ENCODE measurements at places on chromosomes 12 and 14.

GRCh38 chr14:45553981-45554380 is 301.0 kb upstream of the MIS18BP1 start:
- no peak for DNase-seq

- DNase-seq: no peak
These were observed 56.2 kb downstream of the CRADD start for GRCh38 chr12:93733358-93733757.

- no peak for DNase-seq
These were observed 13.8 kb upstream of the TMPRSS12 start for GRCh38 chr12:50828886-50829285.

DNA sequence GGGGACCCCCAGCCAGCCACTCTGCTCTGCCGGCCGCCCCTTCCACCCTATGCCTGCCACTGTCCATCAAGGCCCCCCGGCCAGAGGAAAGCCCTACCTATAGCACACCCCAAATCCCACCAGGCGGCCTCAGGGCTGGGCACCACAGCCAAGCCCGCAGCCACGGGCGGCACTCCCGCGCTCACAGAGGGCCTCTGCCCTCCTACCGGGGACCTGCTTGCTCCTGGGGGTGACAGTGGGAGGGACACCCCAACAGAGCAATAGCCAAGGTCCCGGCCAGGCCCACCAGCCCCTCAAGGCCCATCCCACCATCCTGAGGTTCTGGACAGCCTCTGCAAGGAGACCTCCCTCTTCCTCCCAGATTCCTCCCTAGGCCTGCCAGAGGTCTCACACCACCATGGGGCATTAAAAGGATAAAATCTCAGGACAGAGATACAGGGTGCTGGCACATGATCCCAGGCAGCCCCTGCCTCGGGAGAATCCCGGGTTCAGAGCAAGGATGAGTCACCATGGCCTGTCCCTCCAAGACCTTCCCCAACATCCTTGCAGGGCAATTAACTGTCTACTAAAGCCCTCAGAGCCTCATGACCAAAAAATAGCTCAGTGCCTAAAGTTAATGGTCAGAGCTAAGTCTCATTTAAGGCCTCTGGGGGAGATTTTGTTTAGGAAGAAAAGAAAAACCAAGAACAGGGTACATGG is 17.1 kb downstream of the CCDC85C start:
- DNase-seq: no peak

- no peak for DNase-seq
These were observed 504.6 kb downstream of the RPL10L start for GRCh38 chr14:46147024-46147423.

GRCh38 chr14:98168211-98168985 is 1103.6 kb downstream of the BCL11B start:
- no peak for DNase-seq

GRCh38 chr12:118912697-118913270 is 68.6 kb upstream of the SRRM4 start:
- no peak for DNase-seq

Measured in eye (tissue), 1 donor.